Stimulated activated CD4-positive, alpha-beta T cell treated with anti-CD3 and anti-CD28 coated beads, Interleukin-1b, Interleukin-23, amount 100 ng/mL, for 24 hours (primary cell): ENCODE measurements at places on chromosomes 13 and 19.
A peak's percentile ranks its signal among the peaks of the same experiment; 100 is the strongest.

DNA sequence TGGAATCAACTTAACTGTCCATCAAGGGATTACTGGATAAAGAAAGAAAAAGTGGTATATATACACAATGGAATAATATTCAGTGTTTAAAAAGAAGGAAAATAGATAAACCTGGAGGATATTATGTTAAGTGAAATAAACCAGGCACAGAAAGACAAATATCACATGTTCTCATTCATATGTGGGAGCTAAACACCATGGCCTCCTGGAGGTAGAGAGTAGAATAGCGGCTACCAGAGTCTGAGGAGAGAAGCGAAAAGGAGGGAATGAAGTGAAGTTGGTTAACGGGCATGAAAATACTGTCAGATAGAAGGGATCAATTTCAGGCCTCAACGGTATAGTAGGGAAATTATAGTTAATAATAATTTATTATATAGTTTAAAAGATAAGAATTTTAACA lies 147.5 kb upstream of the OBI1 start:
- no peak for DNase-seq

GRCh38 chr19:30564551-30565011 lies 192.4 kb downstream of the ZNF536 start:
- no peak for DNase-seq

GRCh38 chr13:21059641-21060337 lies 1.6 kb downstream of the LATS2 start:
- DNase-seq, result no peak

DNA sequence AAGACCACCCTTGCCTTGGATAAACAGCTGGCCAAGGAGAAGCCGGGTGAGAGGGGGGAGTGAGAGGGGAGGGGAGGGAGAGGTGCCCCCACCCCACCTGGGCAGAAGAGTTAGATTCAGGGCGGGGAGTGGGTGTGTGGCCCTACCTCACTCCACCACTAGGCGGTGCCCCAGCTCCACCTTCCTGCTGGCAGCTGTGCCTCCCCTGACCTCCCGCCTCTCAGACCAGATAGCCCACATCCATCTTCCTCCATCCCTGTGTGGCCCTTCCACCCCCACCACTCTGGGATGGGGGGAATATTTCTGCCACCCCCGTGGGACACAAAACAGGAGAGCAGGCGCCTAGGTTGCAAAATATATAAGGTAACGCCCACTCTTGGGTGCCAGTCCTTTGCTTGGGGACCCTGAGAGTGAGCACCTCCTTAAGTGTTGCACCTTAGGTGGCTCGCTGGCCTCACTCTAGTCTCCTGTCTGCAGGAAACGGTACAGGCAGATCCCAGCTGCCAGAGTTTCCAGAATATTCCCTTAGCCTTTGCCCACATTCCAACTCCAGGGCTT lies 13.8 kb upstream of the EHD2 start:
- peak; percentile 40 for DNase-seq

GRCh38 chr19:12965017-12965811 lies 4.2 kb upstream of the DAND5 start:
- DNase-seq, result peak; percentile 76

GRCh38 chr13:39269411-39269810 lies 231.2 kb downstream of the NHLRC3 start:
- DNase-seq, result no peak

GRCh38 chr19:21322528-21322927 lies 6.7 kb downstream of the ZNF708 start:
- DNase-seq, result no peak

GRCh38 chr13:110777251-110777820 lies 63.8 kb downstream of the ING1 start:
- no peak for DNase-seq
